ENCODE measurements at places on chromosomes 4 and X.

GRCh38 chr4:175811228-175811627, 836 bp downstream of the GPM6A start:
- no peak for DNase-seq

DNA sequence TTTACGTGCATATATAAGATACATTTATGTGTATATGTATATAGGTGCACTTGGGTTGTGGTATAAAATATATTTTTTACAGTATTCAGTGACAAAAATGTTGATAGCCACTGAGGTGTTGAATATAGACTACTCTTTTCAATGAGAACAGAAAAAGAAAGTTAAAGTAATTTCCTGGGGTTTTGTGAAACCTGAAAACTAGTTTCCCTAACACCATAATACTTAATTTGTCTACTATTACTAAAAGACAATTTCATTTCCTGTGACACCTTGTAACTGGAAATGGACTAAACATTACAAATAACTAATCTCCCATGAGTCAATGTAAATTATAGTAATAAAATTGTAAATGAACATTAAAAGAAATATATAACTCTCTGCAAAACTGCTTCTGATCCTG, 32.0 kb upstream of the MAP9 start:
- no peak for DNase-seq

DNA sequence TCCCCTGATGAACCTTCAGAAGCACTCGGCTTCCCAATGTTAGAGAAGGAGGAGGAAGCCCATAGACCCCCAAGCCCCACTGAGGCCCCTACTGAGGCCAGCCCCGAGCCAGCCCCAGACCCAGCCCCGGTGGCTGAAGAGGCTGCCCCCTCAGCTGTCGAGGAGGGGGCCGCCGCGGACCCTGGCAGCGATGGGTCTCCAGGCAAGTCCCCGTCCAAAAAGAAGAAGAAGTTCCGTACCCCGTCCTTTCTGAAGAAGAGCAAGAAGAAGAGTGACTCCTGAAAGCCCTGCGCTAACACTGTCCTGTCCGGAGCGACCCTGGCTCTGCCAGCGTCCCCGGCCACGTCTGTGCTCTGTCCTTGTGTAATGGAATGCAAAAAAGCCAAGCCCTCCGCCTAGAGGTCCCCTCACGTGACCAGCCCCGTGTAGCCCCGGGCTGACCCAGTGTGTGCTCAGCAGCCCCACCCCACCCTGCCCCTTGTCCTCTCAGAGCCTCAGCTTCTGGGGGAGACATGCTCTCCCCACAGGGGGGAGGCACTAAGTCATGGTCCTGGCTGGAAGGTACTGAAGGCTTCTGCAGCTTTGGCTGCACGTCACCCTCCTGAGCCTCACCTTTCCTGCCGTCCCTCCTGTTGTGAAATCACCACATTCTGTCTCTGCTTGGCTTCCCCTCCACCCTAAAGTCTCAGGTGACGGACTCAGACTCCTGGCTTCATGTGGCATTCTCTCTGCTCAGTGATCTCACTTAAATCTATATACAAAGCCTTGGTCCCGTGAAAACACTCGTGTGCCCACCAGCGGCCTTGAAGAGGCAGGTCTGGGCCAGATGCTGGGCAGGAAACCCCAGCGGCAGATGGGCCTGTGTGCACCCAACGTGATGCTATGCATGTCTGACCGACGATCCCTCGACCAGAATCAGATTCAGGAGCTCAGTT, 34.7 kb downstream of the NOP14 start:
- no peak for DNase-seq

DNA sequence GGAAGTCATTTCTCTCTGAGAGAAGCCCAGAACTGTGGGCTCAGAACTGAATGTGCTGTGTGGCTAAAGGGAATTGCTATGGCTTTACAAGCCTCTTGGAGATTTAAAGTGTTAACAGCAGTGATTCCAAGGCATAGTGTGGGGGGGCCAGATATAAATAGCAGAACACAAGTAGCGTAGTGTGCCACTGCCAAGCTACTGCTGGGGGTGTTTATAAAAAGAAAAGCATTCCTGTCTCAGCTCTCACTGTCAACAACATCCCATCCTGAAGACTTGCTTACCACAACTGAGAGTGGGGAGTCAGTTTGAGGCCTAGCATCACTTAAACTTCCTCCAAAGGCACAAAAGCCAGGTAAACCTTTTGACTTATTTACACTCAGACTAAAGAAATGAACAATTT, at the start of gene ART3:
Gene ART3, plus strand, starts transcription at position 242 of the 400 bp plus-strand sequence. CDS start 1,181 bp downstream, outside the sequence.
- DNase-seq = no peak

- no peak for DNase-seq
These were observed 1.5 kb upstream of the NSD2 start for GRCh38 chr4:1869530-1870327.

DNA sequence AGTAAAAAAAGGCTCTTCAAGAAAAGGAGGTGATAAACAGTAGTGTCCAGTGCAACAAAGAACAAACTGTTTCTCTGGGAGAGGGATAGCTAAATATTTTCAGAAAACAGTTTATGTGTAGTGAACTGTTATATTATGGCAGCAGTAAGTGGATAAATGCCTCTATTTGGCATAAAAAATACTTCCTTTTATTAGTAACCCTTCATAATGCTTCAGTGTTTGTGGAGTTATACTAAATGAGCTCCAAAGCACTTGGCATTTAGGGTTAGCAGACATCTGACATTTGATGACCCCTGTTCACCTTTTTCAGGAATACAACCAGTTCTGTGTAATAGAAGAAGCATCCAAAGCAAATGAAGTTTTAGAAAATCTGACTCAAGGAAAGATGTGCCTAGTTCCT, 31.9 kb downstream of the TRAPPC11 start:
- no peak for DNase-seq

GRCh38 chrX:19579485-19579884, 64.2 kb upstream of the MAP3K15 start:
- DNase-seq = no peak

- no peak for DNase-seq
These were observed 156.0 kb upstream of the GALNT7 start for GRCh38 chr4:173012608-173013007.

GRCh38 chrX:134738986-134739740, 80.9 kb upstream of the PLAC1 start:
- no peak for DNase-seq

GRCh38 chr4:43275779-43276178, 383.3 kb downstream of the GRXCR1 start:
- DNase-seq = no peak

DNA sequence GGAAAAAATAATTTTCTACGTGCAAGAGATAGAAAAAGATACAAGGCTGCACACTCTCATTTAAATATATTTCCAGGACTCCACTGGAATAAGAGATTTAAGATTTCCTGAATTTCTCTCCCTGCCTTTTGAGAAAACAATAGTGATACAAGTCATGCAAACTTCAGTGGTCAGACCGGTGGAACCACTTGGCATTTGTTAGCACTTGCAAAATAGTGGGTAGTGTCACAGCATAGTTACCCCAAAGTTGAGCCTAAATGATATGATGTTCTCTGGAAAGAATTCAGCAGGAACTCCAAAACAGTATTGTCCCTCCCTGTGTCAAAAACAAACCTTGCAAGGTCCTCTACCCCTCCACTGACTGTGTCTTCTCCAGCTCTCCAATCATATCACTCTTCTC, 102.3 kb downstream of the ANKRD50 start:
- no peak for DNase-seq

DNA sequence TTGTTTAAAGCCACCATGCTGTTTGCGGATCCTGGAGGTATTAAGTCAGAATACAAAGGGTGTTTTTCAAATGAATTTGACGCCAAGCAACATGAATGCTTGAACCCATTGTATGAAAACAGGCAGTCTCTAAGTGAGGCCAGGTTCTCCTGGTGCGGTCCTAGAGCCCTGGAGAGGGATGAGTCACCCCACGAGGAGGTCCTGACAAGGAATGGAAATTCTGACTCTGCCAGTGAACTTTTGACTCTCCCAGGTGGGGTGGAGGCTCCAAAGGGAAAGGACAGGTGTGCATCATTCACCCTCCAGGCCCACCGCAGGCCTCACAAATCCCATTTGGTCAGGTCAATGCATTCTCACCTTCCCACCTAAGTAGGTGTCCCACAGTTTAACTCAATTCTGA, 1.5 kb downstream of the TRIM2 start:
- DNase-seq = no peak

DNA sequence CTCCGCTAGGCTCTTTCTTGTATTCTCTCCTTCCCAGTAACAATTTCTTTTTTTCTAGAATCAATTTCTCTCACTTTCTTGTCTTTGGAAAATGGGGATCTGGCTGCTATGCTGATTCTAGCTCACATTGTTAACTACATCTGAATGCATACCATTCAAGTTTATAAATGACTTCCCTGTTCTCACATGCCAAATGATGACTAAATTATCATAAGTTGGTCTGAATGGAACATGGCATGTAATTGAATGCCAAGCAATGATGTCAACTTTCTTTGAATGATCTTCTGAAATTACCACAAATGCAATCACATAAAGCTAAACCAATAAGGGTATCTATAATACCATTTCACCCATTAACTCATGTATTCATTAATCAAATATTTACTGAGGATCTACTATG, 2.7 kb upstream of the ITM2A start:
- DNase-seq = no peak

- no peak for DNase-seq
These were observed 14.9 kb downstream of the LSM6 start for GRCh38 chr4:146190456-146190855.

GRCh38 chr4:139675651-139676050, 10.0 kb downstream of the MGST2 start:
- DNase-seq = no peak

DNA sequence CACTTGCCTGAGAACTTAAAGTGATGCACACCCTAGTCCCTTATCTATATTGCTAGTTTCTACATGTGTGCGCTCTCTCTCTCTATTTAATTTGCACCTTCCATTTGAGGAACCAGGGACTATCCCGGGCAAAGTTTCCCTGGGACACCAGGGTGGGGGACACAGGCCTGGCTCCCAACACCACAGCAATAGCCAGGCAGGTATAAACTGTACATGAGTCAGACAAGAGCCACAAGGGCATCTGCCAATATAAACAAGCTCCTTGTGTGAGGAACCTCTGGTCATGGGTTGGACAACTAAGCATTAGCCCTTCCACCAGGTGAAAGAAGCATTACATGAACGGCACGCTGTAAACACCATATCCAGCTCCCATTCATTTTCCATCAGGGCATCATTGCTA, 455.5 kb downstream of the STIM2 start:
- DNase-seq = no peak

- no peak for DNase-seq
These were observed 103.7 kb downstream of the CEP135 start for GRCh38 chr4:56052481-56052880.

DNA sequence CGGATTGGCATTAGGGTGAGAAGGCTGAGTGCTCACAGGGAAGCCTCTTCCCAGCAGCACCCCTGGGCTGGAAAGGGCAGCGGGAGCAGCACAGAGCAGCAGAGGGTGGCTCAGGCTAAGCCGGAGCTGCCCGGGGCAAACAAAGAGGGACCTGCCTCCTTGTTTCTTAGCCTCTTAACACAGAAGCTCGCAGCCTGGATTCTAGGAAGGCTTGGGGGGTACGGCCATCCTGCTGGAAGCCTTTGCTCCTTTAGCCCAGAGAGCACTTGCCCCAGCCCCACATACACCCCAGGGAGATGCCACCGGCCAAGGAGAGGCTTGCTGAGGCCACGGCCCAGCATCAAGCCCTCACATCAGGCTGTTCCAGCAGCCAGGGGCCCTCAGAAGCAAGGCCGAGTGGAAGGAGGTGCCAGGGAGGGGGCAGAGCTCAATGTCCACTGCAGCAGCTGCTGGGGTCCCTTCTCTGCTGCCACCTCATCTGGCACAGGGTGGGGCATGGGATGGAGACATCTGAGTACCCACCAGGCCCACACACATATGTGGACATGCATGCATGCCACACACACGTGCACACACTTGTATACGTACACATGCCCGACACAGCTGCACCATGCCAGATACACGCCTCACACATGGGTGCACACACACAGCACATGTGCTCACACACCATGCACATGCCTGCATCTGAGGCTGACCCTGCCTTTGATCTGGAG, 20.3 kb upstream of the SPON2 start:
- DNase-seq = no peak

DNA sequence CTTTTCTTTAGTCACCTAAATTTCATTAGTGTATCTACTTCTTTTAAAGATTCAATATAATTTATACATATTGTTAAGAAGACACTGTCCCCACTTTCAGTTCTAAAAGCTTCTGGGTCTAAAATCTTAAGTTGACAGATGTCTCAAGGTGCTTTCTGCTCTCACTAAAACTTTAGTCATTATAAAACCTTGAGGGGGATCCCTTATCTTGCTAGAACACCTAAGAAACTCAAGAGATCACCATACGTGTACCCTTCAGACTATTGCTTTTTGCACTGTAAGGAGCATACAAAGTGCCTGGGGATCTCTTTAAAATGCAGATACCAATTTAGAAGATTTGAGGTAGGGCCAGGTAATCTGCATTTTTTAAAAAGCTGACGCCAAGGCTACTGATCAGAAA, 30.1 kb downstream of the CYBB start:
- no peak for DNase-seq

DNA sequence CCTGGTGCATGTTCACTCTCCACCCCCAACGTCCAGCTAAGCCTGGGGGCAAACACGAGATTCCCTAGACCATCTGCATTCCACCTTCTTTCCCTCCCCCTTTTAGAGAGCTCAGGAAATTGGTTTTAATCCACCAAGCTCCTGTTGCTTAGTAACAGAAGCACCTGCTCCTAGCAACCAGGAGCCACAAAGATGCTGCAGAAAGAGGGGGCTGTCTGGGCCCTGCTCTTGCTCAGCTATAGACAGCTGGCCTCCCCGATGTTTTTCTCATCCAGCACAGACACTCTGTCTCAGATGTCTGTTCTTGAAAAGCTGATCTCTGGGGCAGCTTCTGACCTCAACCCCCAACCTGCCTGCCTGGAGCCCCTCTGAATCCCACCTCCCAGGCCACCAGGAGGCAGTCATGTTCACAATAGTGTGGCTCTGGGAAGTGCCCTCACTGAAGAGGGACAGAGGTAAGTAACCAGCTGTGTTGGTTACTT, 71.5 kb downstream of the SLC16A2 start:
- DNase-seq = no peak

DNA sequence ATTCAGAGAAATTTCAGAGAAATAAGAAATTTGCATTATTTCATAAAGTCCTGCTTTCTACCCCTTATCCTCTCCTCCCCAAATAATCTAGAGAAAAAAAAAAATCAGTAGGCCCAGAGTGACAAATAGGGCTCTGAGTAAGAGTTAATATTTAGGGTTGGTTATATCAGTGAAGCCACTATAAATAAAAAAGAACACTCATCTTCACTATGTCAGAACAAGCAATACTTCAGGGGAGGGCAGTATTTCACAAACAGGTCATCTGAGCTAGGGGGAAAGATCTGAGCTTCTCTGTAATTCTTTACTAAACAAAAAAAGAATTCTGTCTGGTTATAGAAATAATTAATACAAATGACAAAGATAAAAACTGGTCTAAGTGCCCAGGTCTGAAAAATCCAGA, 39.4 kb downstream of the PDE5A start:
- no peak for DNase-seq

- no peak for DNase-seq
These were observed 78.9 kb downstream of the IL21 start for GRCh38 chr4:122541996-122542395.

GRCh38 chr4:6907658-6908191, 1.9 kb upstream of the TBC1D14 start:
- DNase-seq = no peak
